Activated naive CD4-positive, alpha-beta T cell treated with anti-CD3 and anti-CD28 coated beads, Interleukin-2, amount 50 U/mL, for 72 hours (primary cell): ENCODE measurements at places on chromosomes 1 and 21. TPM values are rescaled to one million over a fixed set of nuclear protein-coding genes. Genes with fewer than 3 reads are reported as not detected.
A peak's percentile ranks its signal among the peaks of the same experiment; 100 is the strongest.

Gene PLEKHG5
- total RNA-seq, result 3.9 TPM

DNA sequence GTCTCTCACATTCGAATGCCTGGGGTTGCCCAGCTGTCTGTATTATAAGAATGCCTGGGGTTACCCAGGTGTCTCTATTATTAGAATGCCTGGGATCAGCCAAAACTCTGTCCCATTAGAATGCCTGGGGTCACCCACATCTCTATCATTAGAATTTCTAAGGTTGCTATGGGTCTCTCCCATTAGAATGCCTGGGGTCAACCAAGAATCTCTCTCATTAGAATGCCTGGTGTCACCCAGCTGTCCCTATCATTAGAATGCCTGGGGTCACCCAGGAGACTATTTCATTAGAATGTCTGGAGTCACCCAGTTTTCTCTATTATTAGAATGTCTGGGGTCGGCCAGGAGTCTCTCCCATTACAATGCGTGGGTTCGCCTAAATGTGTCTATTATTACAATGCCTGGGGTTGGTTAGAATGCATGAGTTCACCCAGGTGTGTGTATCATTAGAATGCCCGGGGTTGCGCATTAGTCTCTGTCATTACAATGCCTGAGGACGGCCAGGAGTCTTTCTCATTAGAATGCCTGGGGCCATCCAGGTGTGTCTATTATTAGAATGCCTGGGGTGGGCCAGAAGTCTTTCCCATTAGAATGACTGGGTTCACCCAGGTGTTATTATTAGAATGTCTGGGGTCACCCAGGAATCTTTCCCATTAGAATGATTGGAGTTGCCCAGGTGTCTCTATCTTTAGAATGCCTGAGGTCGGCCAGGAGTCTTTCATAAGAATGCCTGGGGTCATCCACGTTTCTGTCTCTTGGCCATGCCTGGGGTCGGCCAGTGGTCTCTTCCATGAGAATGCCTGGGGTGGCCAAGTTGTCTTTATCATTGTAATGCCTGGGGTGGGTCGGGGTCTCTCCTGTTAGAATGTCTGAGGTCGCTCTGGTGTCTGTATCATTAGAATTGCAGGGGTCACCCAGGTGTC lies 59.6 kb downstream of the RNF187 start:
- DNase-seq, result no peak

Gene GSTM1
- total RNA-seq, result 129 TPM

Gene TSTD1
- 66.8 TPM for total RNA-seq

DNA sequence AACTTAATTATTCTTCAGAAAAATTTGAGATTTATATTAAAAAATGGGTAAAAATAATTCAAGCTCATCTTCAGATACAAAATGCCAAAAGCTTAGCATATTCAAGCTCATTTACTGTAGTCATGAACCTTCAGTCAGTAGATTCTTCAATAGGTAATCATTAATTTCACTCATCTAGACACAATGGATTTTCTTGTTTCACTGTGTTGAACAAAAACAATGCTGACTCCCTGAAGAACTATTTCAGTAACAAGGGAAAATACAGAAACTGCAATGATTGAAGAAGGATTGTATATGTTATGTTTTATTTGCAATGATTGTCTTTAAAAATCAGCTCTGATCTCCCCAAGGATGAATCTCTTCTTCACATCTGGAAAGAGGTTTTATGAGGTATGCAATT lies 9.2 kb upstream of the HOOK1 start:
- DNase-seq, result no peak

Gene LENEP
- total RNA-seq, result 0.68 TPM

- DNase-seq, result no peak
Measured at GRCh38 chr1:184163674-184164465, 112.3 kb downstream of the TSEN15 start.

DNA sequence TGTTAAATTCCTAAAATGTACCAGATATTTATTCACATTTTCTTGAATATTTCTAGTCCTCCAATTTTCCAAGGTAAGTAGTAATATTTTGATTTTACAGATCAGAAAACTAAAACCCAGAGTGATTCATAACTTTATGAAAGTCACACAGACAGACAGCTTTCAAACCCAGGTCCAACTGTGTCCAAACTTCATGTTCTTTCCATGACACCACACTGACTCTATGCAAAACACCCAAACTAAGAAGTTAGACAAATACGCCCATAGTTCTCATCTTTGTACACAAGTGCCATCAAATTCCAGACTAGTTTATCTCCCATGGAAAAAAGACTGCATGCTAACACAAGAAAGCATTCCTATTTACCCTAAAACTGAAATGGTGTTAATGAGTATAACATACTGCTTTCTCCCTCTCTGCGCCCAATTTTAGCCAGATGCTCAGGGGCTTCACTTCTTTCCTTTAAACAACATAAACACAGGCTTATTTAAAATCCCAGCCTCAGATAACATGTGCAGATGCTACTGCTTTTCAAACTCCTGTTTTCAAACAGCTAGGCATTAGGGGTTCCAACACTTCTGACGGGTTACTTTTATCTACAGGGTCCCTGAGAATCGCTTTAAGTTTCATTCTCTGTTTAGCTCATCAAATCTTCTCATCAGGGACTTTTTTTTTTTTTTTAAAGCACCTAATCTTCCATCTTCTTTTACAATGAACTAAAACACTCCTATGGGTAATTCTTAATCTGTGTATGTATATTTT lies 44.6 kb downstream of the WASF2 start:
- DNase-seq, result peak; percentile 24

Gene HHAT
- 1.9 TPM for total RNA-seq

GRCh38 chr1:36942148-36942547 lies 92.2 kb downstream of the GRIK3 start:
- no peak for DNase-seq
